ENCODE measurements at places on chromosomes 11 and 22.

DNA sequence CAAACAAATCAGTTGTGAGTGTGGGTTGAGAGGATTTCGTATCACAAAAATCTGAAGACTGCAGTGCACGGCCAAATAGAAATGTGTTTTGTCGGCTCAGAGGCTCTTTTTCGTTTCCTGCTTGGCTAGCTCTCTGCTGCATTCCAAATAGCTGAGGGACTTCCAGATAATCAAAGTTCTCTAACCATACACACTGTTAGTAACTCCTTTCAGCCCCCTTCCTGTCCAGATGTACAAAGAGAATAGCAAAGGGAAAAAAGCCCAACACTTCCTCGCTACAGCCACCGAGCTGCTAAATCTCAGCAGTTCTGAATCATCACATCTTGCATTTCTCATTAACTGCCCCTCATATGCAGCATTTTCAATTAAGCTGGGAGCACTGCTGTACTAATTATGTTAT, 203.1 kb downstream of the TENM4 start:
- DNase-seq = no peak

DNA sequence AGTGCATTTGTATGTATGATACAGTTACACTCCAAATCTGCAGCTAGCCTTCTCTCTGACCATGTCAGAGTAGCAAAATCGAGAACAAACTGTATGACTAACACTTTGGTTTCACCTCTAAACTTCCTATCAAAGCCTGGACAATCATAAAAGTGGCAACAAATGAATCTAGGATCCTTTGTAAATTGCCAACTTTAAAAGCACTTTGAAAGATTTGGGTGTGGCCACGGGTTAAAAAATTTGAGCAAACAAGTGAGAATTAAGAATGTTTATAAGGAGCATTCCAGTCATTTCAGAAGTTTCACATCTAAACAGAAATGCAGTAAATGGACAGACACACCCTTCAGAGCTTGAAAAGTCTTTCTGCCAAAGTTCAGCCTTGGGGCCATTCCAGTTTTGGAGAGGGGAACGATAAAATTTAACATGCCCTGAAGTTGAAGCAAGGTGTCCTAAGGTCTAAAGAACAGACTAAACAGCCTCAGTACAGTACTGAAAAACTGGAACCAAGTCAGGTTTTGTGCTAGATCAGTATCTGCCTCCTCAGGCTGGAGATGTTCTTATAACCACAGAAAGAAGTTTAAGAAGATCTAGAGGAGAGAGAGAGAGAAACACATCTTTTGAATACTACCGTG, 181.9 kb upstream of the BDNF start:
- DNase-seq = no peak

DNA sequence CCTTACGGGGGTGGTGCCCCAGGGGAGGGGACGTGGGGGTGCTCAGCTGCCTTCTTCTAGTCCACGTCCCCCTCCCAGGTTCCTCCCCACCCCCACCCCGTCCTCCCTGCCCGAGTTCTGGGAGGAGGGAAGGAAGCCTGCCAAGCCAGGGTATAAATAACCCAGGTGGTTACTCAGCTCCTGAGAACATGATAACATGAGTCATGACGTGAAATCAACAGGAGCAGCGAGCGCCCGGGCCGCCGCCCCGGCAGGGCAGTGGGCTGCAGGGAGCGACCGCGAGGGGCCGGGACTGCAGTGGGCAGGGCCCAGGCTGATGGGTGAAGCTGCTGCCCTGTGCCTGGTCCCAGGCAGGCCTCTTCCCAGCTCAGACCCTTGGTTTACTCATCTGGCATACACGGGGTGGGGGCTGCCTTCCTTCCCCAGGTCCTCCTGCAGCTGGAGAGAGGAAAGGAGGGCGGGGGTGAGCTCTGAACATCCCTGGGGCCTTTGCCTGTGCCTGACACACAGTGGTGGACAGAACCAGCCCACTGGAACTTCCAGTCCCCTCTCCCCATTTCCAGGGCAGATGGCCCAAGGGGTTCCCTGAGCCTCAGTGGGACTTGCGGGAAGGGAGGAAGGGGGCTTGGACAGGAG, 8.8 kb upstream of the PDGFB start:
- peak; percentile 76 for DNase-seq

DNA sequence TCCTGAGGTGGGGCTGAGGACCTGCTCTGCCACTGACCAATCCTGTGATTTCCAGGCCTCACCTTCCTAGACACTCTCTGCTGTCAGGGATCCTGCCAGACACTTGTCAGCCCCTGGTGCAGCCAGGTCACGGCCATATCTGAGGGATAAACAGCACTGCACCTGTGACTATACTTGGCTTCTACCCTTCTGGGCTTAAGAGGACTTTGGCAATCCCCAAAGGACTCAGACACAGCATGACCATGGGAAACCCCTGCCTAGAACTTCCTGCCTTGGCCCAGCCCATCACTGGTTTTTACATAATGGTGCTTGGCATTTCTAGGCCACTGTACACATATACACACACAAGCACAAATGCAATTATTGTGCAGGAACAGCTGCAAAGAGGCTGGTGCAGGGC, 11.6 kb upstream of the OLFML1 start:
- no peak for DNase-seq

DNA sequence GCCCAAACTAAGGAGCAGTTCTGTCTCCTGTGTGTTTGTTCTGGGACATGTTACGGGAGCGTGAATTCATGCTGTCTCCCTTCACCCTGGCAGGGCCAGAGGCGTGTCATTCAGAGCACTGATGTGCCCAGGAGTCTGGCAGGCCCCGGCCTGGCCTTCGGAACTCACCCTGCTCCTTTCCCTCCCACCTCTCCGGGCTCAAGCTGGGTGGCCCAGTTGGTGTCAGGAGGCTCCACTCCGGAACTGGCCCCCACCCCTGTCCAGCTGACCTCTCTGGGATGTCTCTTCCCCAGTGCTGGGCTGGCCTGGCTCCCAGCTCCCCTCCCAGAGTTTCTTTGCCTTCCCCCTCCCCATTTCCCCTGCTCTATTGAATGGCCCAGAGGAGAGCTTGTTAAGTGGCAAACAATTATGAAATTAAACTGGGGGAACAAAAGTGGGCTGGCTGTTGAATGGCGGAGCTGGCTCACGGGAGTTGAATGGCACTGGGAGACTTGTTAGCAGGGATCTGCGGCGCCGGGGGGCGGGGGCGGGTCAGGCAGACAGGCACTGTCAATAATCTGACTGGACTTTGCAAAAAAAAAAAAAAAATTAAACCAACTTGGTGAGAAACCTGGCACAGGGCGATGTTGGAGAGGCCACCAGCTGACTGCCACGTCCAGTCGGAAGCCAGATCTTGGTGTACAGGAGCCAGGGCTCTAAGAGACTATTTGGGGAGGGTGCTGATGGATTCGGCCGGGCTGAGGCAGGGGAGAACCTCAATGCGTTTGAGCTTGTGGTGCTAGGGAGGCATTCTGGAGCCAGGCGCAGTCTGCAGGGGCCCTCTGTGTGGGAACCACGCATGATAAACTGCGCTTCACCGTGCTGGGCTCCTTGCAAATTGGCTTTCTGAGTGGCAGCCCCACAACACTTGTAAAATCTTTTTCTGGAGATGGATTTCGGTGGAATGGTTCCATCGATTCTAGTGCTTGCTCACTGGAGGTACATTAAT, 1.3 kb downstream of the MPPED1 start:
- DNase-seq = no peak

DNA sequence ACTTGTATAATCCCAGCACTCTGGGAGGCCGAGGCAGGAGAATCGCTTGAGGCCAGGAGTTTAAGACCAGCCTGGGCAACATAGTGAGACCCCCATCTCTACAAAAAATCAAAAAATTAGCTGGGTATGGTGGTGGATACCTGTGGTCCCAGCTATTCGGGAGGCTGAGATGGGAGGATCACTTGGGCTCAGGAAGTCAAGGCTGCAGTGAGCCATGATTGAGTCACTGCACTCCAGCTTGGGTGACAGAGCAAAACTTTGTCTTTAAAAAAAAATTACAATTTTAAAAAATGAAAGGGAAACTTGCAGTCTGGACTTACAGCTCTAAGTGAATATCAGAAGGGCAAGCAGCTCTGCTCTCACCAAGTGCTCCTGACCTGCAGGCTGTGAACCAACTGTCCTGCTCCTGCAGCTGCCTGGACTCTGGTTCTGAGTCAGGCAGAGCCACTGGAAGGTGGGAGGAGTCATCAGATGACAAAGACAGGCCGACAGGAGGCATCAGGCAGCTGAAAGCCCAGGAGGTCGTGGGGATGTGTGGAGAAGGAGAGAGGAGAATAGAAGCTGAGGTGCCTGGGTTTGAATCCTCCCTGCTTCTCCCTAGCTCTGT, 9.6 kb downstream of the SMTNL1 start:
- DNase-seq = no peak

- DNase-seq = no peak
These were observed 26.6 kb downstream of the A4GALT start for GRCh38 chr22:42693763-42694683.

All from ovary (tissue), 10 donors.